ENCODE measurements at places on chromosomes 1 and 21.

DNA sequence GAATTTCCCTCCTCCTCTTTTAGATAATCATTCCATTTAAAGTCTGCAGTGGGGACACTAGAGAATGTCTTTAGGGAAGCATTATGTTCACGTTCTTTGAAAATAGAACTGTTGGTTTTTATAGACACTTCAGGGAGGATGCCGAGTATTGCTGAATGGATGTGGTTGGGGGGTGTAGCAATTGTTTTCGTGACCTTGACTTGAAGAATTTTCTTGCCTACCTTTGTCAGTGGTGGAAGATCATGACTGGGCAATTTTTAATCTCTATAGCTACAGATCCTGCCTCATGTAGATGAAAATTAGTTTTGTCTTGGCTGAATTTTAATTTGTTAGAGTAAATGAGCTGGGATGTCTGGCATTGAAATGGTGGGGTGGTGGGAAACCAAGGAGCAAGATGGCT lies 3.8 kb downstream of the SMG7 start:
- no peak for DNase-seq

GRCh38 chr1:19232524-19232846 lies 18.8 kb downstream of the EMC1 start:
- DNase-seq, result no peak

GRCh38 chr1:45009956-45010854 lies 919 bp downstream of the HECTD3 start:
- DNase-seq, result peak; percentile 26

DNA sequence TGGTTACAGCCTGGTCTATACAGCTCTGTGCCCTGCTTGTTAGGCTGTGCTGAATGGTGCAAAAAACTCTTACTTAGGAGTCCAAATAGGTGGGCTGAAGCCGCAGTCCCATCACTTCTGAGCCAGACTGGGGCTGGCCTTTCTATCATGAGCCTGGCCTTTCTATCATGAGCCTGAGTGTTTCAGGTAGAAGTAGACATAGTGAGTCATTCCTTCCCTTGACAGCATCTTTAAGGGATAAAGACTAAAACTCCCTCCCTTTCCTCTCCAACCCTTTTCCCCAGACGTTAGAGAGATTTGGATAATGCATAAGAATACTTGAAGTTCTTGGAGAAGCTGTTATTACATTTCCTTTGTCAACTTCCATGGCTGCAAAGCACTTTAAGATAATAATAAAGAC lies 46.5 kb upstream of the PARP1 start:
- no peak for DNase-seq

DNA sequence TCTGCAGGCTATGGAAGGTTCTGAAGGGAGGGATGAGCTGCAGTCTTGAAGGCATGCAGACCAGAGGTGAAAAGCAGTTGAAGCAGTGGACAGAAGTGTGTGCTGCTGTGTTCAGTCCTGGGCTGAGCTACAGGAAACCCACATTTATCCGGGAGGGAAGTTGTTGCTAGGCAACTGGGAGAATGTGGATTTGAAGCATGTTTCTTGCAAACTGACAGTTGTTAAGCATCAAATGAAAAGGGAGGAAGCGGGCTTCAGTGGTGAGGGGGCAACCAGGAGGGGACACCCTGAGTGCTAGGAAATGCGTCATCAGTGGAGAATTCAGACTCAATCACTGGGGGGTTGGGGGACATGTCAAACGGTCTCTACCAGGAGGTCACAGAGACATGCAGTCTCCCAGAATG lies 28.7 kb downstream of the ABCA4 start:
- no peak for DNase-seq

DNA sequence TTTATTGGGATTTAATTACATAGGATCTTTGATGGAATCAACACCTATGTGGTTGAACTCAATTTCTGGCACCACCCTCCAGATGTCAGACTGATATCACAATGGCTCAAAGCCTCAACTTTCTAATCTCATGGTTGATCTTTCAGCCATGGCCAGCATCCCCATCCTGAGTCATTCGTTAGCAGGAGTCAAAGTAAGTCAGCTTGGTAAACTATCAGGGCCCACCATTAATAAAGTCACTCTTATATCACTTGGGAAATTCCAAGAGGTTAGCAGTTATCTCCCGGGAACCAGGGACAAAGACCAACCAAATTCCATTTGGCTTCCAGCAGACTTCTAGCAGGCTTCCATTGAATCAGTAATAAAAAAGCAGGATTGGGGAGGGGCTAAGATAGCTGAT lies 50.7 kb upstream of the TNFSF4 start:
- no peak for DNase-seq

DNA sequence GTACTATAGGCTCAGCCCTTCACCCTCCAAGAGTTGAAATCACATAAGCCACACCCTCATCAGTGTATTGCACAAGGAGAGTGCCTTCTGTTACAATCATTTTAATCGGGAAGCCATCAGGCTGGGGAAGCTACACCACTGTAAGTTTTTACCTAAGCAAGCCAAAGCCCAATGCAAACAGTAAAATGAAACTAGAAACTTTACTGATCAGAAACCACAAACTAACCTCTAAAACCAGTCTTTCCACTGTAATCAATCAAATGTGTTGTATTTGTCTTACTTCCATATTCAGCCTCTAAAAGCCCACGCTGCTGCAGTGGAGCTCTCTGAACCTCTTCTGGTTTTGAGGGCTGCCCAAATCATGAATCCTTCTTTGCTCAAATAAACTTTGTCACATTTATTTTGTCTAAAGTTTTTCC lies 26.2 kb downstream of the CAPN8 start:
- peak; percentile 12 for DNase-seq

DNA sequence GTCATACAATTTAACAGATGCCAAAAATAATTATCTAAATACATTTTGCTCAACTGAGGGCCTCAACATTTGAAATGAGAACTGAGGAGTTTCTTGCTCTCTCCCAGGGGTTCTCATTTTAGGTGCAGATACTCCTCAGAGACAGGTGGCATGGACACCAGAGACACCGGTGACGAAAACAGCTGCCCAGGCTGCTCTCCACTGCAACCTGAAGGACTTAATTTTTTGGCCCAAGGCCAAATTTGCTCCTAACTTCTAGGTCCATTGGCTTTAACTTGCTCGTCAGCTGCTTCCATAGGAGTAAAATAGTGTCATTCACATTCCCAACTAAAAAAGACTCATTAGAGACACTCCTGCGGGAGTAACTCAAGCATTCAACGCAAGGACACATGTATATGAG lies 87.0 kb downstream of the NRIP1 start:
- DNase-seq, result no peak

GRCh38 chr1:225418598-225418997 lies 9.2 kb downstream of the LBR start:
- no peak for DNase-seq

Measured in stimulated activated naive CD8-positive, alpha-beta T cell treated with anti-CD3 and anti-CD28 coated beads, Interleukin-15, amount 100 ng/mL, for 72 hours (primary cell).